ENCODE measurements at places on chromosomes 16 and 17.

DNA sequence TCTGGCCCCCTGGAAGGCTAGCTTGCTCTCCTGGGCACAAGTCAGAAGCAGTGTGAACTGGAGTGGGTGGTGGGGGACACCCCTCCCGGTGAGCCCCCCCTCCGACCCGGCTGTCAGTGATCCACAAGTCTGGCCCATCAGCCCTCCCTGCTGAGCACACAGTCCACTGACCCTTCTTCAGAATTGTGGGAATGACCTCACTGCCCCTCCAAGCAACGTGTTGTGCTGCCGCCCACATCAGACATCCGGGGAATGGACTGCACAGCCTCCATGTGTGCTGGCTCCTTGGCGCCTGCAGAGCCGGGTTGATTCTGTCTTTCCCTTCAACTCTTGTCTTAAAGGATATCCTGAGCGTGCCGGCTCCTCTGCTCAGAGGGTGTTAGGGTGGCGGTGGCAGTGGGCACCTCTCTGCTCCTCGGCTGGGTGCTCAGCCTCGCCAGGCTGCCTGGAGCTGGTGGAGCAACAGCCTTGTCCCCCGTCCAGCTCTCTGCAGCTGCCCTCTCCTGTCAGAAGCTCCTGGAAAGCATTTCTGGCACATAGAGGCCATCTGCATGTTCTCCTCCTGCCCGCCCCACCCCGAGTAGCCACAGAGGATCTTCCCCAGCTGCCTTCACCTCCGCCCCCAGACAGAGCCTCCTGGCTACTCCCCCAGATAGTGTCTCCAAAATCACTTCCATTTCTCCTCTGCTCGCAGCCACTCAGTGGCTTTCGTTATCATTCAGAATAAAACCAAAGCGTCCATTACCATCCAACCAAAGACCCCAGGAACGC, 19.8 kb downstream of the NPTX1 start:
- no peak for DNase-seq

GRCh38 chr17:19752216-19753050, 4.3 kb upstream of the ALDH3A1 start:
- no peak for DNase-seq

- DNase-seq: no peak
Observed at GRCh38 chr16:27224271-27224737, 21.0 kb downstream of the KDM8 start.

DNA sequence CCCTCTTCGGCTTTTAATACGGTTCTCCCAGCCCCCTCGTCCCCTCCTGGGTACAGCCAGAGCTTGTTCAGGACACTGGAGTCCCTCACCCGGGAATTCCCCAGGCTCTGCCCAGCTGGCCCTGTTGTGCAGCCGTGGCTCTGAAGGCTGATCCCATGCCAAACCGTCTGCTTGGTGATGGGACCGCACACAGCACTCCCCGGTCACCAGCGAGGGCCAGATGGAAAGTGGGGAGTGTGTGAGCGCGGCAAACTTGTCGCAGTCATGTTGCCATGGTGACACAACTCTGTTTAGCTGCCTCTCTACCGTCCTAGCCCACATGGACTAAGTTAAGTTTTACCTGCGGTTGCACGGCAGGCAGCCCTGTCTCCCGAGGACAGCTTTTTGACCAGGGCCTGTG, 107.9 kb downstream of the RAP1GAP2 start:
- peak; percentile 78 for DNase-seq

DNA sequence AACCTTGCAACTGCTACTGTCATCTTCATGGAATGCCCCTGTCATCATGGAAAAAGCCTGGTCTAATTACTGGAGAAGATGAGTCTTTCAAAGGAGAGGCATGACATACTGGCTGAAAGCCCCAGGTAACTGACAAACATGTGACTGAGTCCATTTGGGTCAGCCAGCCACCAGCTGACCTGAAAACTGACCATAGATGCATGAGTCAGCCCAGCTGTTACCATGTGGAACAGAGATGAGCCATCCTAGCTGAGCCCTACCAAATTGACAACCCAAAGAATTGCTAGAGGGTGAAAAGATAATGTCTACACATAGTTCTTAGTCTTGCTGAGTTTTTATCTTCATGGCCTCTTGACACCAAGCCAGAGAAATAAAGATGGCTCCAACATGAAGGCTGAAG, 311.8 kb downstream of the UTP18 start:
- no peak for DNase-seq

GRCh38 chr16:8254405-8254804, 335.9 kb downstream of the TMEM114 start:
- no peak for DNase-seq

DNA sequence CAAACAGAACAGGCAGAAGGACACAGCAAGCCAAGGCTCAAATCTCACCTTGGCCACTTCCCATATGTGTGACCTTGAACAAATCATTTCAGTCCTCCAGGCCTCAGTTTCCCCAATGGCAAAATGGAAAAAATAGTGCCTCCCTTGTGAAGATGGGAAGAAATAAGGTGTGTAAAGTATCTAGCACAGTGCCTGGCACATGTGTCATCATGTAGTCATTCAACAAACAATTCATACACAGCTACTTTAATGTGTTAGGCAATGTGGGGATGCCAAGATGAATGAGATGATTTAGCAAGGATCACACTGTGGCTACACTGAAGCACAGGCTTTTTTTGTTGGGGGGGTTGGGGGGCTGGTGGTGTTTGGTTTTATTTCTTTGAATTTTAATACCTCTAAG, 13.3 kb downstream of the SRCIN1 start:
- DNase-seq: no peak

DNA sequence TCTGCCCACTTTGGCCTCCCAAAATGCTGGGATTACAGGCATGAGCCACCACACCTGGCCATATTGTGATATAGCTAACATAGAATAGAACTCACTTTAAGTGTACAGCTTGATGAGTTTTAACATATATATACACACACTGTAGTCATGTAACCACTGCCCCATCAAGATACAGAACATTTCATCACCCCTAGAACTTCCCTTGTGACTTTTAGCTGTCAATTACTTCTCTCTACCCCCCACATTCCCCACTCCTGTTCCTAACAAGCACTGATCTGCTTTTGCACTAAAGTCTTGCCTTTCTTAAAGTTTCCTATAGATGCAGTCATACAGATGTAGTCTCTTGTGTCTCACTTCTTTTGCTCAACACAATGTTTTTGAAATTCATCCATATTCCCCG, 93.1 kb downstream of the PITPNC1 start:
- no peak for DNase-seq

DNA sequence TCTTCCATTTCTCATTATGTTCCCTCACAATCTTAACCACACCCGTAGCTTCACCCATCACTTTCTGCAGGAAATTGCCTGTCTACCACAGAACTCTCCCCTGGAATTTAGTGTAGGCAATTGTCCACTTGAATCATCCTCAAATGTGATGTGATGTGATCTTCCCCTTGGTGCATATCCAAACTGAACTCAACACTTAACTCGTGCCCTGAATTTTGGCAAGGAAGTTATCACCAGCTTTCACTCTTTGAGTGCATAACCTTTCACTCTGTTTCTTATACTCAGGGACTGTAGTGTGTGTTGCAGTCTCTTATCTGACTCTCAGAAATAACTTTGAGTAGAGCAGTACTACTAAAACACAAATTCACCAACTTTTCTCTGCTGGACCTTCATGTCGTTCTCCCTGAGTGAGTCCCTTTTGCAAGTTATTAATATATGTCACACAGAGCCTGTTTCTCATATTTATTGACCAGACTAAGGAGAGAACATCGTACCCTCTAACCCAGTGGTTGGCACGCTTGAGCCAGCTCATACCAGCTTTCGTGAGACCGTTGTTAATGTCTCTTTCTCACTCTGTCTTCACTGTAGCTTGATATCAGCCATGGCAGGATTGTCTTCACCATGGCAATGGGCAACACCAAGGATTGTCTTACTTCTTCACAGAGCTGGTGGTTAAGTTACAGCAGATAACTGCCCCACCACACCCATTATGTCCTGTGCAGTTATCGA, 558.9 kb upstream of the HSBP1 start:
- no peak for DNase-seq

GRCh38 chr17:44920565-44920940, 5.3 kb upstream of the GFAP start:
- DNase-seq: no peak

- DNase-seq: no peak
Observed at GRCh38 chr17:37037590-37038155, 88.9 kb downstream of the AATF start.

- DNase-seq: no peak
Observed at GRCh38 chr17:33637534-33637933, 344.4 kb upstream of the ASIC2 start.

DNA sequence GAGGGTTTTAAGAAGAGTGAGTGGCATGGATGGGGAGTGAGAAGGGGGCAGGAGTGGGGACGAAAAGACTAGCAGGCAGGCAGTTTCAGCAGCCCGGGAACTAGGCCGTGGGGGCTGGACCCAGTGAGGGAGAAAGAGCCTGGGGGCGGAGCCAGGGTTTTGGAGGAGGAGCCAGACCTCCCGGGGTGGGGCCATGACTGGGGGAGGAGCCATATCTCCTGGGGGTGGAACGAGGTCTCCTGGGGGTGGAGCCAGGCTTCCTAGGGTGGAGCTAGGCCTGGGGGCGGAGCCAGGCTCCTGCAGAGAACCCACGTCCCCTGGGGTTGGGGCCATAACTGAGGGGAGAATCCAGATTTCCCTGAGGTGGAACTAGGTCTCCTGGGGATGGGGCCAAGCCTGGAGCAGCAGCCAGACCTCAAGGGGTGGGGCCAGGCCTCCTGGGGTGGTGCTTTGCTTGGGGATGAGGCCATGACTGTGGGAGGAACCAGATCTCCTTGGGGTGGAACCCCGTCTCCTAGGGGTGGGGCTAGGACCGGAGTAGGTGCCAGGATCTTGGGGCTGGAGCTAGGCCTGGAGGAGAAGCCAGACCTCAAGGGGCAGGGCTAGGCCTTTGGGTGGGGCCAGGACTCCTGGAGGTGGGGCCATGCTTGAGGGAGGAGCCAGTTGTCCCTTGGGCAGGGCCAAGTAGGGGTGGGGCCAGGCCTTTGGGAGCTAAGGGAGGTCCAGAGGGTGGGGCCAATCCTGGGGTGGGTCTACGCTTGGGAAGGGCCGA, 41.7 kb upstream of the JPH3 start:
- no peak for DNase-seq

Measured in retina (tissue), 1 donor.